ENCODE measurements at places on chromosomes 1 and 21. TPM values are rescaled to one million over a fixed set of nuclear protein-coding genes. Genes with fewer than 3 reads are reported as not detected.

DNA sequence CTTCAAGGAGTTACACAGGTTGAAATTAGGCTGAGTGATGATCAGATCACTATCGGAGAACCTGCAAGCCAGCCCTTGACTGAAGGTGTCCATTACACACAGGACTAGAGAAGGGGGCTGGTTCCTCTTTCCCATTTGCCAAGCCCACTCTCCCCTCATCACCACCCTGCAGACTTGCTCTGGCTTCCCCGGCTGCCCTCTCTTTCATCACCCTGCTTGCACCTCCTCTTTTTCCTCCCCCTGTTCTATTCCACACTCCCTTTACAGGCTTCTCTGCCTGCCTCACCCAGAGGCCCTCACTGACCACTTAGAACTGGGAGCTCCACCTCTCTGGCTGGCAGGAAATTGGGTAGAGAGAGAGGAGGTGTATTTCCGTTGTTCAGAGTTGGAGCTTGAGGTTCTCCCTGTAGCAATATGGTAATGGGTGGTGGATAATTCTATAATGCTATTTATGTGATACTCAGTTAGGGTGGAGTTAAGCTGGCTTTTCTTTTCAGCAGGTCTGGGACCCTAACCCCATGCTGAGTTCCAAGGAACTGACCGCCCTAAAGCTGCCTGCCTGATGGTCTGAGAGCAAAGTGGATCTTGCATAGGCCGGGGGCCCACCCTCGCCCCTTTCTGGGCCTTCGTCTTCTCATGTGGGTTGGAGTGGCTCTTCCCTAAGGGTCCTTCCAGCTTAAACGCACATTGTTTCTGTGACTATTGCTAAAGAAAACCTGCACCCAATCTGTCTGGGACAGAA, 111.8 kb upstream of the ADAR start:
- no peak for DNase-seq

GRCh38 chr1:155309423-155310021, 856 bp downstream of the FDPS start:
- DNase-seq: no peak

DNA sequence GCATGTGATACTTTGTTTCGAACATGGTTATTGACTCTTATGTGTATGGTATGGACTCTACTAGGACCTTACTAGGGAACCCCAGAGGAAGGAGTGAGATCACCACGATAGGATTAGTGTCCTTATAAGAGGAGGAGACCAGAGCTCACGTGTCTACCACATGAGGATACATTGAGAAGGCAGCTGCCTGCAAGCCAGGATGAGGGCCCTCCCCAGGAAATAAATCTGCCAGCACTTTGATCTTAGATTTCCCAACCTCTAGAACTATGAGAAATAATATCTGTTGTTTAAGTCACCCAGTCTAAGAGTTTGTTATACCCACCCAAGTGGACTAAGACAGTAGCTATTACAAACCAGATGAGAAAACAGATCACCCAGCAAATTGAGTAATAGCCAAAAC, 559.3 kb upstream of the USP24 start:
- DNase-seq: no peak

GRCh38 chr1:8496473-8496872, 178.6 kb downstream of the SLC45A1 start:
- DNase-seq: peak; percentile 27

- no peak for DNase-seq
Observed at GRCh38 chr1:186502087-186502486, 41.2 kb upstream of the PDC start.

GRCh38 chr1:15196807-15197530, 43.4 kb downstream of the TMEM51 start:
- DNase-seq: no peak

- DNase-seq: no peak
Observed at GRCh38 chr1:233340031-233340555, 12.6 kb downstream of the MAP3K21 start.

DNA sequence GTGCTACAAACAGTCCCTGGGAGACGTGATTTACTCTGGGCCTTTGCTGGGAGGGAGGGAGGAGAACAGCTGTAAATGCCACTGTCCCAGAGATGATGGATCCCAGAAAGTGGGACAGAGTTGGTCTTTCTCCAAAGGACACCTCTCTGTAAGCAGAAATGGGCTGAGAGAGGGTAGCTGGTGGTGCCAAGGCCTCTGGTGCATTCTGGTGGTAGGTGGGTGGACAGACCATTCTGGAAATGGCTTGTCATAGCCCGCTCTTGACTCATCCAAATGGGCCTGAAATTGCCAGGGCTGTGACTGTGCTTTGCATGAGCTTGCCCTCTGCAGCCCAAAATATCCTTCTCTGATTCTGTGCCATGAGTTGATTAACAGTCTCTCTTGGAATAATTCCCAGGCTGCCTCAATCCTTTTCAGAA, 36.1 kb downstream of the CCDC185 start:
- DNase-seq: no peak

DNA sequence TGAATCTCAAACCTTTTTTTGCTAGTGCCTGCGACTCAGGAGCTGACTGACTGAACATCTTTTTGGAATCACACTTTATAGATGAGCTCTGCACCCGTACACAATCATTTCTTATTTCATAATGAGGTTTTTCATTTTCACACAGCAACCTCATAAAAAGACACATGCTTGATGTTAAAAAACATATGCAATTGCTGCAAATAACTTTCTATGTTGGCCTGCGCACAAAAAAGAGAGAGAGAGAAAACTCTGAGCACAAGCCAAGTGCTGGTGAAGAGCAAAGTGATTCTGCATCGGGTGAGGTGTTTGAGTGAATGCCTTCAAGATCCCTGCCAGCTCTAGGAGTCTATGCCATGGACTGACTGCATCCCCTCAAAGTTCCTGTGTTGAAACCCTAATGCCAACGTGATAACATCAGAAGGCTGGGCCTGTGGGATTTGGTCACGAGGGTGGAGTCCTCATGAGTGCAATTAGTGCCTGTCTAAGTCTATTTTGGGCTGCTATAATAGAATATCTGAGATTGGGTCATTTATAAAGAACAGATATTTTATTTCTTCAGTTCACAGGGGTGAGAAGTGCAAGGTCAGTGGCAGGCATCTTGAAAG, 36.6 kb downstream of the C1orf87 start:
- no peak for DNase-seq

DNA sequence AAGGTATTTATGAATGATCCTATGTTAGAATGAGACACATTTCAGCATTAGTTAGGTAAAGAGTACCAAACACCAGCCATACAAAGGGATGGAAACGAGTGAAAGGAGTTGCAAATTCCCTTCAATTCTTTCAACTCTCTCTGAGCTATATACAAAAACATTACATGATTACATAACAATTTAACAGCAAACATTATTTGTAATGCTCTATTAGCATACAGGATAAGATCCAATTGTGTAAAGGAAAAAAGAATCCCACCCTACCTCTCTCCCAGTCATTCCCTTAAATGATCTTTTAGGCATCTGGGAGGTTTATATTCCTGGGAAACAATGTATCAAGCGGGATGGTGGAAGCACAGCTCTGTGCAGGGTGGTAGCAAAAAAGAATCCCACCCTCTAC, 117.9 kb downstream of the RHOU start:
- DNase-seq: no peak

- DNase-seq: no peak
Observed at GRCh38 chr21:41739011-41739410, 27.8 kb downstream of the RIPK4 start.

DNA sequence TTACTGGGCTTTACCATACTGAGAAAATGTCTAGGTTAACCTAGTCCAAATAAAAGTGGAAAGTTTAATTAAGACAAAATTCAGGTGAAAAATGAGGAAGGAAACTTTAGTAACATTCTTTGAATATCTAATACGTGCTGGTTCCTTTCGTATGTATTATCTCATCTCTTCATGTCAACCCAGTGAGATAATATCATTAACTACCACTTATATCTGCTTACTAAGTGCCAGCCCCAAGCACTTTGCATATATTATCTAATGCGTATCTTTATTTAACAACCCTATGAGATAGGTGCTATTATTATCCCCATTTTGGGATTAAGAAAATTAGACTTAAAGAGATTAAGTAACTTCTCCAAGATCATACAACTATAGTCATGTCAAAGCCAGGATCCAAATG, 12.5 kb upstream of the PLPP3 start:
- no peak for DNase-seq

- DNase-seq: no peak
Observed at GRCh38 chr1:242641461-242641860, 117.0 kb upstream of the PLD5 start.

DNA sequence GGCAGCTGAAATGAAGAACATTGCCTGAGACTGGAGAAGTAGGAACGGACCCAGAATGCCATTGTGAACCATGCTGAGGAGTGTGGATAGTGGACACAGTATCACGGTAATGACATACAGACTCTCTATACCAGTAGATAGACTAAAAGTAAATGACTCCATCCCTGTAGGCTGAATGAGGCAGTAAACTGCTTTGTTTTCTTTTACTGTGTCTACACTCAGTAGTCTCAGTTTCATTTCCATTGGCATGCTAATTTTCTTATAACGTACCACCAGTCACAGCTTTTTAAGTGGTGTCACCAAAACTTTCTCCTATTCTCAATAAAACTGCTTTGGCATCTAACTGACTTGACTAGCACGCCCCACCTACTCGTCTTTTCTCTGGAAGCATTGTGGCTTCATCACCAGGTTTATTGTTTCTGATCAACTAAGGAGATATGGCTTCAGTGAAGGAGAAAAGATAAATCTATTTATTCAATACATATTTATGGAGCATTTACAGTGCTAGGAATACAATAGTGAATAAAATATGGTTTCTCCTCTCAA, 8.4 kb upstream of the ZNF697 start:
- DNase-seq: no peak

DNA sequence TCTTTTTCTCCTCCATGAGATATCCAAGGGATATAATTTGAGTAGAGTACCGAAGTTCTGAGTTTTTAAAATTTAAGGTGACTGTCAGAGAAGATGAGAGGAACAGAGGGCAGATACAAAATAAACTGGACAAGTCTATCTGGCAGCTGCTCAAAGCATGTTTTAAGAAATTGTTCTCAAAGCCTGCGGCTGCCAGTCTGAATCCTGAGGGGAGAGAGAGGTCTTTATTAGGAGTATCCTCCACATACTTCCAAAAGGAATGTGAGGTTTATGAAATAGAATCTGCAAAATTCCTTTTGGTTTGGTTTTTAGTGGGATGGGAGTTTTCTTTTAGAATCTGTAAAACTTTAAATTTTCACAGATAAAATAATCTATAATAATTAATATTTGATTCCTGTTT, 41.3 kb downstream of the TTC13 start:
- no peak for DNase-seq

Gene CHIA
- total RNA-seq: not detected

Gene PLA2G2C
- not detected for total RNA-seq

Gene UMODL1
- total RNA-seq: 0.54 TPM

Gene ESRRG
- total RNA-seq: not detected

Gene KCNT2
- total RNA-seq: not detected

Gene NBPF12
- 15.7 TPM for total RNA-seq

Gene C1orf226
- total RNA-seq: not detected

Gene MX1
- 71.0 TPM for total RNA-seq

Gene OLFML2B
- not detected for total RNA-seq

Gene ANGPTL1
- not detected for total RNA-seq

Gene EXOSC10
- 95.0 TPM for total RNA-seq
